GM03348 (cell line): ENCODE measurements at places on chromosomes 2 and 18.

- no peak for DNase-seq
Observed at GRCh38 chr2:105381101-105381668, 17.7 kb downstream of the FHL2 start.

DNA sequence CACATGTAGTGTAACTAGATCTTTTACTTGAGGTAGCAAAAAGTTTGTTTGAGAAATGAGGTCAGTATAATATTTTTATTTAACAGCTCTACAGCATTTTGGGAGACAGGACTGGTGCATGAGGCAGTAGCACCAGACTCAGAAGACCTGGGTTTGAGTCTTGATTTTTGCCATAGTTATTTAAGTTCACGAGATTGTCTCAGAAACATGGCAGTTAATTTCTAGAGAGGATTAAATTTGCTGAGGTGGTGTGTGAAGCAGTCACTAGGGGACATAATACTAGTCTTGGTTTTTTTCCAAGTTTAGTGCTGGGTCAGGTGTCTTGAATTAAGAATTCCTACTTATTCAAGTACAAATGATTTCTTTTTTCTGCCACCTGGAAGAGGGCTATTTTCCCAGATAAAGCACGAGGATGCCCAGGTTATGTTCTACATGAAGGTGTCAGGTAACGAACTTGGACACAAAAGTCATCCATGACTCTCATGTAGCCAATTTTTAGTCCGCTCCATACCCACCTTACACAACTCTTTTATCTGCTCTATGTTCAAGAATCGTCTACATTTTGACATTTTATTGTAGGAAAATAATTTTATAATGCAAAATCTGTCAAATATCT is 1.4 kb downstream of the MARCHF7 start:
- peak; percentile 21 for DNase-seq

DNA sequence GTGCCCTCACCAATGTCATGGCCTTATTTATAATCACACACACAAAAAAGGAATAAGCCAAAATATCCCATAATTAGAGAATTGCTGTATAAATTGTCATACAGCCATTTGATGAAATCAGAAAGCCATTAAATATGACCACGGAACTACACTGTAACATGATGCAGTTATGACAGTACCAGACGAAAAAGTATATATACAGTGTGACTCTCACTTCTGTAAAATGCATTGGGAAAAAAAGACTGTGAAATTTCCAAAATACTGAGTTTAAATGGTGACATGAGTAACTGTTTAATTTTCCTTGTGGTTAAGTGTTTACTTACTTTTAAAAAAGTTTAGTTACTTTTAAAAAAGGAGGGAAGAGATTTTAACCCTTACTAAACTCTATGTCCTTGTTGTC is 25.4 kb downstream of the UXS1 start:
- DNase-seq = no peak

- DNase-seq = peak; percentile 36
Observed at GRCh38 chr2:120289221-120289906, 36.7 kb downstream of the RALB start.

GRCh38 chr2:72754628-72755320 is 71.1 kb downstream of the EXOC6B start:
- no peak for DNase-seq

DNA sequence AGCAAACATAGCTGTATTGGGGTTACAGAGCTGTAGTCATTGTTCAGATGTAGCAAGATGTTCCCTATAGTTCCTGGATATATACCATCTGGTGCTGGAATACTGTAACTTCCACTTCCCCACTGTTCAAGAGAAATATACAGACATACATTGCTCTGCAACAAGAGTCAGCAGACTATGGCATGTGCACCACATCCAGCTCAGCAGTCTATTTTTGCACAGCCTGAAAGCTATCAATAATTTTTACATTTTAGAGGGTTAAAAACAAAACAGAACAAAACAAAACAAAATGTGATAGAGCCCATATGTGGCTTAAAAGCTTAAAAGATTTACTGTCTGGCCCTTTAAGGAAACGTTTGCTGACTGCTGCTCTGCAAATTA is 31.8 kb upstream of the VIT start:
- DNase-seq = no peak
